ENCODE measurements at places on chromosomes 16 and 17. TPM values are rescaled to one million over a fixed set of nuclear protein-coding genes. Genes with fewer than 3 reads are reported as not detected.

DNA sequence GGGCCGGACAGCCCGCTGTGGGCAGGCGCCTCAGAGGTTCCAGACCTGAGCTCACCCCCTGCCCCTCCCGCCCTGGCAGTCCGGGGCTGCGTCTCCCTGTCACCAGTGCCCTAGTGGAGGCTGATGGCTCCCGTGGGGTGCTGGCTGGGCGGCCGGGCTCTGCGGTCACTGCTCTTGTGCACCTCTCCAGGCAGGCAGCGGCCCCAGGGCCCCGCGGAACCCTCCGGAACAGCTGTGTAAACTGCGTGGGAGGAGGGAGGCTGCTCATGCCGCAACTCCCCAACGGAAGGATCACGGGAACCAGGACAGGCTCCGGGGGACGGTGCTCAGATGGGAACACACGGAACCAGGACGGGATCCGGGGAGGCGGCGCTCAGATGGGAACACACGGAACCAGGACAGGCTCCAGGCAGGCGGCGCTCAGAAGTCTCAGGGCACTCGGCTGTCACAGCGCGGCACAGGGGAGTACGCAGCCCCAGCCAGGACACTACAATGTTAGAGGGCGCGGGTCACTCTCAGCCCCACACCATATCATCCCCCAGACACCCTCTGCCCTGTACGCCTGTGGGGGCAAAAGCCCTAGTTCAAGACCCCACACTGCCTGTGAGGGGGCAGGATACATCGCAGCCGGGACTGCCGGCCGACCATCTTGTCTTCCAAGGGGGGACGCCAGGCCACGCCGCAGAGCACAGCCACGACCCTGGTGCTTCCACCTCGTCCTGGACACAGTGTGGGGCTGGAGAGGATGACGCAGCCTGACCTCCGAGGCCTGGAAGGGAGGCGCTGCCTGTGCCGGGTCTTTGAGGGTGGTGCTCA is 74.0 kb upstream of the GNG13 start:
- DNase-seq: peak; percentile 48

VEZF1 gene
- 58.6 TPM for total RNA-seq

DNA sequence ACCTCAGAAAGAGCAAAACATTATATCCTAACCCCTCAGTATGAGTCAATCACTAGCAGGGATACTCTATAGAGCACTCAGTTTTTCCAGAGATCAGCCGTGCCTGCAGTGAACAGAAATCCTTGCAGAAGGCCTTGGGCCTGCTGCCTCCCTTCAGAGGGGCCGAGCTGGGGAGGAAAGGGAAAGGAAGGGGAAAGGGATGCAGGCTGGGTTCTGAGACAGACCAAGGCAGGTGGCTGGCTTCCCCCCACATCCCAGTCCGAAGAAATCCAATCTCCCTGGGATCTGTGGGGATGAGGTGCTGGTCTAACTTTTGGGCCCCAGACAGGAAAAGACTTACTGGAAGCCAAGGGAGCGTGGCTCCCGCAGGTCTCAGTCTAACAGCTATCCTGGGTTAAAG is 25.3 kb downstream of the SRL start:
- no peak for DNase-seq

ADGRG3 gene
- total RNA-seq: 0.37 TPM

DNA sequence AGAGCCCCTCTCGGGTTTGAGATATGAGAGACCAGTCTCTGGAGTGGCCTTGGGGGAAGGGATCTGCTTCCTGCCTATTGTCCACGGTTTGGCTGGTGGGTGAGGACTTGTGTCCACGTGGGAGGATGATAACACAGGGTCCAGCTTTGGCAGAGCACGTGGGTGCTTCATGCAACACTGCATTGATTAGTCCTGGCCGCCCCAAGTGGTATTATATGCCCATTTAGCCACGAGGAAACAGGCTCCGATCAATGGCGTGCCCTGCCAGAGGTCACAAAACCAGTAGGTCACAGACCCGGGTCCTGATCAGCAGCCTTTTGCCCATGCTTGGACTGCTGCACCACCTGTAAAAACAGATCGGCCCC is 141.6 kb downstream of the RGS9 start:
- DNase-seq: no peak

TMEM92 gene
- total RNA-seq: 0.93 TPM

DNA sequence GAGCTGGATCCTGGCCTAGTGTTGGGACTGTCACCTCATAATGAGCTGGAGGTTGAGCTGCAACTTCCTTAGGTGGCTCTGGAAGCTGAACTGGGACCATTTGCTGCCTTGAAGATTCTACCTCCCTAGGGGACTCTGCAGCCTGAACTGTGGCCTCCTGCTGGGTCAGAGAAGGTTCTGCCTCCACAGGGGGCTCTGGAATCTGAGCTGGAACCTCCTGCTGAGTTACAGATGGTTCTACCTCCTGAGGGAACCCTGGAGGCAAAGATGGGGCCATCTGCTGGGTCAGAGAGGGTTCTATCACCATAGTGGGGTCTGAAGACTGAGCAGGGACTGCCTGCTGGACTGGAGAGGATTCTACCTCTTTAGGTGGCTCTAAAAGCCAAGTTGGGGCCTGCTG is 46.6 kb upstream of the NF1 start:
- DNase-seq: no peak

SPN gene
- 0.74 TPM for total RNA-seq

GRCh38 chr16:87765473-87765775 is 362 bp downstream of the KLHDC4 start:
- no peak for DNase-seq

GRCh38 chr16:57165938-57166337 is 19.9 kb downstream of the PSME3IP1 start:
- DNase-seq: no peak

DNA sequence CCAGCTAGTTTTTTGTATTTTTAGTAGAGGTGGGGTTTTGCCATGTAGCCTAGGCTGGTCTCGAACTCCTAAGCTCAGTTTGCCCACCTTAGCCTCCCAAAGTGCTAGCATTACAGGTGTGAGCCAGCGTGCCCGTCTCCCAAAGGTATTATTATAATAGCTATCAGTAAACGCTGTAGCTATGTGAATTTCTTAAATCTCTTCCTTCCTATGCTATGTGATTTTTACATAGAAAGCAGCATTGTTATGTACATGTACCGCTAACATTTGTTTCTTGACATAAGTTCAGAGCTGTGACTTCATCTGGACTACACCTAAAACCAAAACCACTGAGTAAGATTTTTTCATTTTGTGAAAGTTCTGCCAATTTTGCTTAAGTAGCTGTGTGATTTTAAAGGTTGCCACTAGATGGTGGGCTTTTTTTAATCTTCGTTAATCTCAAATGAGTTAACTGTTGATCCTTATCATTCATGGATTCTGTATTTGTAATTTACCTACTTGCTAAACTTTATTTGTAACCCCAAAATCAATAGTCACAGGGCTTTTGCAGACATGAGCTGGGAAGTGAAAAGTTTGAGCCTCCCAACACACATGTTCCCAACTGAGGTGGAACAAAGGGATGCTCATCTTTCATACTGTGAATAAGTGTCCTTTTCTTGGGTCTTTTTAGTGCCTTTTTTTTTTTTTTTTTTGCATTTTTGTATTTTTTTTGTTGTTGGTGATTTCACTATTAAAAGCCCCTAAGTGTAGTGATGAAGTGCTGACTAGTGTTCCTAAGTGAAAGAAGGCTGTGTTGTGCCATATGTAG is 21.9 kb downstream of the PRKAR1A start:
- DNase-seq: no peak

DNA sequence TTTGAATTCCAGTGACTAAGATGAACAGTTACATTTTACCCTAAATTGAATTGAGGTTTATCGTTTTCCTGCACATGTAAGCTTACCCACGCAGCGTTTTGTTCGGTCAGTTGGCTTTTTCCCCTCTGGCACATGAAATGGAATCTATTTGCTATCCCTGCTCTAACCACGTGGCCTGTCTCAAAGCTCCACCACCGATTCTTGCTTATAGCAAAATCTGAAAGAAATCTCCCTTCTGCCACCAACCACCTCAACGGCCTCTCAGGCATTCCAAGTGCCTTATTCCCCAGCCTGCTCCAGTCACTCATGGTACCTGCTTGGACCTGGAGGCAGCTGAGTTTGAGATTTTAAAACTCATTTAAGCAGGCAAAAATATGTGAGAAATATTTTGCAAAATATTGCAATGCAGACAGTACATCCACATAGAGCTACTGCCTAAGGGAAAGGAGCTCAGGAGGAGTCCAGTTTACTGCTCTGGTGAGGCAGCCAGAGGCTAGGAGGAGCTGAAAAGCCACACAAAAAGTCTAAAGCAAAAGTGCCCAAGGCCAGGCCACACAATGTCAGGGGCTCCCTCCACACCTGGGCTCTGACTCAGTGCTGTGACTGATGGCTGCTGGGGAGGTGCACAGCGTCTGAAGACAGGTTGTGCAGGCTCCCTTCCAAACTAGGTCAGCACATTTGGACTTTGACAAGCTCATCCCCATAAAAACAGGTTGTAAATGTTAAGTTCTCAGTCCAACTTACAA is 26.4 kb downstream of the ARHGAP17 start:
- DNase-seq: peak; percentile 83

DNA sequence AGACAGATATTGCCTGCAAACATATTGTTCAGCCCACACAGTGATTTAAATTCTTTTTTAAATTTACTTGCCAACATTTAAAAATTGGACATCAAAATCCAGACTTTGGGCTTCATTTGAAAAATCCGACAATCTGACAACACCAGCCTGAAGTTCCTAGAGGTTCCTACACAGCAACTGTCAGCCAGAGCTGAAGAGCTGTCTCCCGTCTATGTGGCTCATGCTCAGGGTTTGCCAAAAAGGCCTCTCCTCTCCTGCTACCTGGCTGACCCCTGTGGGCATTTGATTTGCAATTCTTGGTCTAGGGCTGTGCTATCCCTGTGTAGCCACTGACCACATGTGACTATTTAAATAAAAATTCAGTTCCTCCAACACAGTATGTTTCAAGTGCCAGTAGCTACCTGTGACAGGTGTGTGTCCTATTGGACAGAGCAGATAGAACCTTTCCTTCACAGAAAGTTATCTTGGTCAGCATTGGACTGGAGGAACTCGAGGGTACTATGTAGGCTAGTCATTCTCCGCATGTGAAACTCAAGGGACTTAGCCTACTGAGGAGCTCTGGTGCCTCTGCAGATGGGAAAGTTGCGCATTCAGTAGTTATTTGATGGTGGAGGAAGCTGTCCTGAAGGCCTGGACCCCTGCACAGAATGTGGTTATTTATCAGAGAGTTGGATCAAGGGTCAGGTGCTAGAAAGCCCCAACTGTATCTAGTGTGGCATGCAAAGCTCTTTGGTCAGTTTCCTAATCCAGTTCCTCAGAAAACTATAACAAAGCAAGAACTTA is 2.7 kb downstream of the LYRM1 start:
- no peak for DNase-seq

DNA sequence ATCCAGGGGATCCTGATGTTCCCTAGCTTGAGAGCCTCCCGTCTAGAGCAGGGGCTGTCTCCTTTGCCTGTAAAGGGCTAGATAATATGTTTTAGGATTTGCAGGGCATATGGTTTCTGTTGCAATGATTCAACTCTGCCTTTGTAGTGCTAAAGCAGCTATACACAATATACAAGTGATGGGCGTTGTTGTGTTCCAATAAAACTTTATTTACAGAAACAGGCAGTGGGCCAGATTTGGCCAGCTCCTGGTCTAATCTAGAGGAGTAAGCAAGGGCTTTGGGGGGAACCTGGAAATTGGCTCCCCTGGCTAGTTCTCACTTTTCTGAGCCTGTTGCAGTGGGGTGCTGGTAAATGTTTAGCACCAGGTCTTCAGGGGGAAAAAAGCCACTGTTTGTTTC is 13.8 kb downstream of the WWOX start:
- no peak for DNase-seq

CCL2 gene
- total RNA-seq: 1.0 TPM

GRCh38 chr17:59165933-59166342 is 10.4 kb downstream of the PRR11 start:
- peak; percentile 73 for DNase-seq

DNA sequence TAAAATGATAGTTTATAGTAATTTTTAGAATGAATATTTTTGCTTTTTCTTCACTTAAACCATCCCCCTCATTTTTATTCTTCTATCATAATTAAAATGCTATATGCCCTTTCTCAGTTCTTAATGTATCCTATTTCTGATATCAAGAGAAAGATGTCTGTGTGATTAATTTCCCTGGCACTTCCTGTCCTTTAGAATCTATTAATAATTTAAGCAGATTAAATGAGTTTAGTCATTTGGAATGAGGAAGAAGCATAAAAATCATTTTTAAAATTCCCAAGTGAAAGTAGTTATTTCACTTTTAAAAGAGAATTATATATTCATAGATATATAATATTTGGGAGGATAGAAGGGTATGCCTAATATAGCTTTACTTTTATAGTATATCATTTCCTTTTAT is 27.8 kb upstream of the CDR2 start:
- DNase-seq: no peak

DNA sequence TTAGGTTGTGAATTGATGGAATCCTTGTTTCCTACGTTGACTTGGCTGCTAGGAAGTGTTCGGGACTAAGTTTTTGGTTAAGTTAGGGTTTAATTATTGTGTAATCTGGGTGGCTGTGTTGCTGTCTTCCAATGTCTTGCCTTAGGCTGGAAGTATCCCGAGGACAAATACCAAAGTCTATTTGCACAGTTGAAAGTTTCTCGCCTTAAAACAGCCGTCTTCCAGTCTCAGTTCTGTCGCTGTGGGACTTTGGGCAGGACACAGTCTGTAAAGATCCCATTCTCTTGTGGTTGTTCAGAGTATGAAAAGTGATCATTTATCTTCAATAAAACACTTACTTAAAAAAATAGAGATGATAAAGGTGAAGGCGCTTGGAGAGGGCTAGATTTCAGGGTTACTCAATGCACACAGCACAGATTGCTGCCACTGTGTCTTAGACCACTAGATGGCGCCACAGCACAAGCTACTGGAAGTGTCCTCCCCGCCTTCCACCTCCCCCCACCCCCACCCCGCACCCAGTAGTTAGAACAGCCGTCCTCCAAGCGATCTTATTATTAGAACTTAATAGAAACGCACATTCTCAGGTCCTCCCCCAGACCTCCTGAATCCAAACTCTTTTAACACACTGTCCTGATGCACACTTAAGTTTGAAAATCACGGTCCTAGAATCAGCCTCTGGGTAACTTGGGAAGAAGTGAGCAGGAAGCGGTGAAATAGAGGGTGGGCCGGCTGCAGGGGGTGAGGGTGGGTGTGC is 45.8 kb downstream of the AKAP1 start:
- DNase-seq: peak; percentile 96

DNA sequence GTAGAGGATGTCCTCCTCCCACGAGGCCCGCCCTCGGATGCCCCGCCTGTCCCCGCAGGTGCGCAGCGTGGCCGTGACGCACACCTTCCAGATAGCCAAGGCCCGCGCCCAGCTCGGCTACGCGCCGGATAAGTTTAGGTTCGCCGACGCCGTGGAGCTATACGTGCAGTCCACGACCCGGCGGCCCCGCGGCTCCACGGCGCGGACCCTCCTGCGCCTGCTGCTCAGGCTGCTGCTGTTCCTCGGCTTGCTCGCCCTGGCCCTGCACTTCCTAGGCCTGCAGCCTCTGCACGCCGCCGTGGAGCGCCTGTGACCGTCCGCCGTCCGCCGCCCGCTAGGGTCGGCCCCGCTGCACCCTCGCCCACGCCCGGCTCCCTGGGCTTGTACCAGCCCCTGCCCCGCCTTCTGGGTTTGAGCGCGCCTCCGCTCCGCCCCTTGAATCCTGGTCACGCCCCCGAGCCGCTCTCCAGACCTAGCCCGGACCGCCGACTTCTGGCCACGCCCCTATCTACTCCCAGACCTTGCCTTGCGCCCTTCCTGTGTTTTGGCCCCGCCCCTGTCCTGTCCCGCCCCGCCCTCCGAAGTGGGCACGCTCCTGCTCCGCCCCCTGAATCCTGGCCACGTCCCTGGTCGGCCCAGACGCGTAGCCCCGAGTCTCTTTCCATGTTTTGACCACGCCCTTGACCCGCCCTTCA is 15.8 kb upstream of the EEF2K start:
- DNase-seq: peak; percentile 100
